ENCODE measurements at places on chromosomes 5 and 9. TPM values are rescaled to one million over a fixed set of nuclear protein-coding genes. Genes with fewer than 3 reads are reported as not detected.

DNA sequence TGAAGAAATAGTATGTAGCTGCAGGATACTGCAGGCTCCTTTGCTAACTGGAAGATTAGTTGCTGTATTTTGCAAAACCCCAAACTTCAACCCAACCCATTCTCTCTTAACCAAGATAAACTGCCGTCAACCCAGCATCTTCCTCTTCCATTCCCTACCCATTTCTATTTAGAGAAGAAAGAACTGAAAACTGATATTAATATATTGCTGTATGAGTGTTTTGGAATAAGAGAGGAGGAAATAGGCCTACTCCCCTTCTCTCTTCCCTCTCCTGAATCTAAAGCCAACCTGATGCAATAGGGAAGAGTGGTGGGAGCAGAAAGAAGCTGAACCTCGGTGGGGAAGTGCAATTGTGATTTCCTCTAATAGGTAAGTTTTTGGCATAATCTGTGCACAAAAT is 83.7 kb downstream of the TMEM215 start:
- DNase-seq, result no peak

DNA sequence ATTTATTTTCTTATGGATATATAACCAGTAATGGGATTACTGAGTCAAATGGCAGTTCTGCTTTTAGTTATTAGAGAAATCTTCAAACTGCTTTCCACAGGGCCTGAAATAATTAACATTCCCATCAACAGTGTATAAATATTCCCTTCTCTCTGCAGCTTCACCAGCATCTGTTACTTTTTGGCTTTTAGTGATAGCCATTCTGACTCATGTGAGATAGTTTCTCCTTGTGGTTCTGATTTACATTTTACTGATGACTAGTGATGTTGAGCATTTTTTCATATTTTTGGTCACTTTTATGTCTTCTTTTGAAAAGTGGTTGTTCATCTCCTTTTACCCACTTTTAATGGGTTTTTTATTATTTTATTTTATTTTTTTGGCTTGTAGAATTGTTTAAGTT is 1290.3 kb upstream of the CDH9 start:
- no peak for DNase-seq

GRCh38 chr5:7850395-7851239 is at the start of gene CFAP90:
CFAP90 (minus strand) TSS chr5:7851133; CDS start chr5:7851021, 112 bp downstream.
- DNase-seq, result peak; percentile 86

GRCh38 chr5:41420492-41421067 is 89.8 kb downstream of the PLCXD3 start:
- no peak for DNase-seq

DNA sequence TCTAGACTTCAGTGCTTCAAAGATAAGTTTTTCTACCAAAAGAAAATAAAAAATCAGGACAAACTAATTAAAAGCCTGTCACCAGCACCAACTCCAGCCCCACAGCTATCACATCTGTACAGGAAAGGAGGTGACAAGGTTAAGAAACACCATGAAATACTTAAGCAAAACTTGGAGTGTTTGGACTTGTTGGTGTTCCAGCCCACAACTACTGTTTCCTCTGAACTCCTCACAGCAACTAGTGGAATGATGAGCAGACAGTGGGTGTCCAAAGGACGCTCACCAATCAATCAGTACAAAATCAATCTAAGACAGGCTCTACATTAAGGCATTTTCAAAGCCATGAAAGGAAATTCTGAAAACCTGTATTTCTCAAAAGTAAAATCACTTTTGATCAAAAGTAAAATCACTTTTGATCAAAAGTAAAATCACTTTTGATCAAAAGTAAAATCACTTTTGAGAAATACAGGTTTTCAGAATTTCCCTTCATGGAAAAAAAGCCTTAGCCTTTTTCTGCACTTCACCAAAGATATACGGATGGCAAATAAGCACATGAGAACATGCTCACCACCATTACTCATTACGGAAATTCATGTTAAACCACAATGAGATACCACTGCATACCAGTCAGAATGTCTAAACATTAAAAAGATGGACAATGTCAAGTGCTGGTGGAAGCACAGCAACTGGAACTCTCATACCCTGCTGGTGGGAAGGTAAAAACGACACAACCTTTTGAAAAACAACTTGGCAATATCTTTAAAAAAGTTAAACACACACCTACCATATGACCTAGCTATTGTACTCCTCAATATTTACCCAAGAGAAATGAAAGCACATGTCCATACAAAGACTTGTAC is 79.7 kb downstream of the MED27 start:
- DNase-seq, result no peak

DNA sequence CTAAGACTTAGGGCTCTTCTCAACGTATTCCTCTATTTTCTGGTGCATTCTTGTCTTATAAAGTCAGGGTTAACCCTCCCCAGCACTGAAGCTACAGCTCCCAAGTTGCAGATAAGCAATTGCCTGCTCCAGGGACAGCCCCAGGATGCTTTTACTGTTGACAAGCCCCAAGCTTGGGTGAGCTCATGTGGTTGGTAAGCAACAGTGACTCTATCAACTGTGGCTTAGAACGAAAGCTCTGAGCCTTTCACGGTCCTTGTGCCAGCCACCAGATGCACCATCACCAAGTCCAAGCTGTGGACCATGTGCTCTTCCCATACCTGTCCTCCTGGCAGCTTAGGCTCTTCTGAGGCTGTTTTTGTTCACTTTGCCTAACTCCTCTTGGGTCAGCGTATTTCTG is 13.5 kb downstream of the ADRB2 start:
- no peak for DNase-seq

GRCh38 chr5:35303152-35303551 is 72.9 kb upstream of the PRLR start:
- no peak for DNase-seq

DNA sequence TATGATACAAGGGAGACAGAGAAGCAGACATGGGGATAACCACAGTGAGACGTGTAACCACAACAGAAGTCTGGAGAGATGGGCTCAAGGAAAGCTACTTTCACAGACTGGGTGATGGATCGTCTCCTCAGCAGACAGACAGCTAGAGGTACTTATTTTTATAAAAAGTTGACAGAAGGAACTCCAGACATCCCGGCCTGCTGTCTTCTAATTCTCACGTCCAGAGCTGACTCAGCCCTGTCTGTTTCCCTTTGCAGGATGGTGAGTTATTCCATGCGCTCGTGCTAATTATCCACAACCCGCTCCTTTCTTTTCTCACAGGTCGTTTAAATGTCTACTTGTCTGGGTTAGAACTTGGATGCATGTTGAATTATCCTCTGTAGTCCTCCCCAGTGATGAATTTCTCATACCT is 304.5 kb downstream of the CWC27 start:
- DNase-seq, result no peak

- DNase-seq, result no peak
These were observed 1.6 kb downstream of the ANXA6 start for GRCh38 chr5:151155775-151156506.

DNA sequence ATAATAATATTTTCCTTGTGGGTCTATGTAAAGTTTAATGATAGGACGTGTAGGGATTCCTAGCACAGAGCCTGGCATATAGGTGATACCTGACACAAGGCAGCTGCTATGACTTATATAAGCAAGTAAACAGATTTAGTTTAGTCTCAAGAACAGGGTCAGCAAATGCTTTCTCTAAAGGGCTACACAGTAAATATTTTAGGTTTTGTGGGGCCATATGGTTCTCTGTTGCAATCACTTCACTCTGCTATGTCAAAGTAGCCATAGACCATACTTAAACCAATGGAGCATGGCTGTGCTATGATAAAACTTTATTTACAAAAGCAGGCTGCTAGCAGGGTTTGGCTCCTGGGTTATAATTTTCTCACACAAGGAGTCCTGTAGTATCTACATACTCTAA is 204.8 kb upstream of the KLF4 start:
- no peak for DNase-seq

DNA sequence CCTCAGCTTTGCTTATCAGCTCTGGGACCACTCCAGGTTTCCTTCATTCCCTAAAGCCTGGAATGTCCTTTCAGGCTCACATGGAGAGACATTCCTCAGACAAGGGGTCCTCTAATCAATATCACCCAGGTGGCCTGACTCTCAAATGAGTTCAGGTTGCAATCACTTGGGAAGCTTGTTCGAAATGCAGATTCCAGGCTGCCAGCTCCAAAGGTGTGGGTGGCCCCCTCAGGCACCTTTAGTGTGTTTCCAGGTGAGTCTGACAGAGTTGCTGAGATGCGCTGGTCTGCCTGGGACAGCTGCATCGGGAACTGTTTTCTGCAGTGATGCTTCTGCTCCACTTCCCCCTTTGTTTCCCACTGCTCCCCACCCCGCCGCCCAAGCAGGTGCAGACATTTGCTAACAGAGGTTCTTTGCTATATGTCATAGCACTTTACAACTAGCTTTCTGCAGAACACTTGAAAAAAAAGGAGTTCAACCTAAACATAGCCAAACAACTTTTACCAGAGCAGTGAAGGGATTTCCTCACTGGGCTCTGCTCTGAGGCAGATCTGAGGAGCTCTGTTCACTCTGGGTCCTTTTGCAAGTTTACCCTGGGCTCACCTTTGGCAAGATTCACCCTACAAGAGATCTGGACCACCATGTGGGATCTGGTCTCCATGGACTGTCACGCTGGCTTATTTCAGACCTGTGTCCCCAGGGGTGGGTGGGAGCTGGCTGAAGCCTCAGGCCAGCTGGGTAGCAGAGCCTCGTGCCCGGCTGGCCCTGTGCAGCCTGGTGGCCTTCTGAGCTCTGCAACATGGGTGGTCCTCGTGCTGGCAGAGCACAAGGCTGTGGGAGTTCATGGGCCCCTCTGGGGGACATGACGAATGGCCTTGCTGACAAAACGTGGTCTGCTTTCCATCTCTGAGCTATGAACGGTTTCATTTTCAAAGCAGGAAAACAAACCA is 539.6 kb downstream of the CCDC171 start:
- DNase-seq, result no peak

- DNase-seq, result no peak
These were observed 37.3 kb downstream of the FBXW2 start for GRCh38 chr9:120755810-120756434.

DNA sequence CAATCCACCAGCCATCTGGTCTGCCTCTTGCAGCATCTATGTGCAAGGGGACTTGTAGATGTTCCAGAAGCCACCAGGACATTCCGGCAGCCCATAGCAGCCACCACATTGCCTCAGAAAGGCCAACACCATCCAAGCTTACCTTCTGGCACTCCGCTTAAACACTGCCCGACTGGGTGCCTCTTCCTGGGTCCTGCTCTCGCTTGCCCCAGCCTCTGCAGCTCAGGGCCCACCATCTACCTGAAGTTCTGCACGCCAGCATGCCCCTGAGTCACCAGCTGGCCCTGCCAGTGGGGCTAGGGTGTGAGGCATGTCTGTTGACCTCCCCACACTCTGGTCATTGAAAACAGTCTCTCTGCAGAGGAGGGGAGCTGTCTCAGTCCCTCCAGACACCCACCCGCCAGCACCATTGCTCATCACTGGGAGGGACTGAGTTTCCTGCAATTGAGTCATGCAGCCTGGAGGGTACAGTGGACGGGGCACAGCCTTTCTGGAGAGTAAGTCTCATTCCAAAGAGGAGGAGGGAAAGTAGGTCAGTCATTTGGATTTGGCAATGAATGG is 16.9 kb upstream of the COL5A1 start:
- peak; percentile 50 for DNase-seq

DNA sequence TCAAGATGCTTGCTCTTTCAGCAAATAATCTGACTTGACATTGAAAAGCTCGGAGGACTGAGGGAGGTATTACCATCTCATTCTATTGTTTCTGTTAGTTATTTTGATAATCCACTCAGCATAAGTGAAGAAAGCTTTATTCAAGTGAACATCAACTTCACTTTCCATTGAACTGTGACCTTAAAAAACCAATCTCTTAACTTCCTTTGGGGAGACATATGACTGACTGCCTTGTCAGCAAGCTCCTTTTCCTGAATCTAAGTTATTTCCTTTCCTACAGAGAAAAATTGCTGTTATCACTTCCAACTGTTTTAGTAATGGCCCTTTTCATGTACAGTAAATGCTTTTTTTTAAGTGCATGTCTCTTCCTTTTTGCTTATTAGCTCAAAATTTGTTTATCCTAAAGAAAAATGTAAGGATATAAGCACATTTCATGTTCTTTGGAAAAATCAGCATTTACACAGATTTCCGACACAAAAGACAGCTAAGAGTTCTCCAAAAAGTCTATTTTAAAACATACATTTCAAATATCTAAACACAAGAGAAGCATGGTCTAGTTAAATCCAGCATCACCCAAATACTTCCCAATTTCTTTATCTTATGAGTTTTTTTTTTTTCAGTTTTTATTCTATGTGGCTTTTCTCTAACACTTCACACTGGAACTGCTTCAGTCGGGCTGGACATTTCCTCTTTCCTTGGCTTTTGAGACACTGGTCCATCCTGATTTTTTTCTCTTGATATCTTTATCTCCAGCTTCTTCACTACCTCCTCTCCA is 117.9 kb upstream of the DAB2 start:
- DNase-seq, result no peak

GRCh38 chr5:152185547-152186245 is 219.4 kb downstream of the NMUR2 start:
- DNase-seq, result no peak

DNA sequence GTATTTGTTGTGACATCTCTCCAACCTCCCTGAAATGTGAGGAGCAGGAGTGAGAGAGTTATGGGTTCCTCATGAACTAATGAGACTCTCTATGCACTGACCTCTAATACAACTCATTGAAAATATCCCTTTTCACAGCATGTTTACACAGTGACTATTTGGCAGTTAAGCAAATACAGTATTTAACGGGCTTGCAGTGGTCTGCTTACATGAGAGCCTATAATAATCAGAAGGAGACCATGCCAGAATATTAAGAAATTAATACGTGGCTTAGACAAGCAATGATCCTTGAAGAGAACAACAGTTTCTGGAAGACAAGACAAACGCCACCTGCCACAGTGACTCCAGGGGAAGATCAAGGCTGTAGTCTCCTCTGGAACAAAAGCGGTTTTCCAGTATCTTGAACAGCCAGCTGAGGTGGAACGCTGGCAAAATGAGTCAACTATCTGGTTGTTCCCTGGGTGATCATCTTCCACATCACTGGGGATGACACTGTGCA is 424.5 kb downstream of the DMAC1 start:
- no peak for DNase-seq

Gene GRXCR2
- total RNA-seq, result not detected

Gene SLC36A2
- total RNA-seq, result not detected

Gene MOB3B
- 17.8 TPM for total RNA-seq

Gene DBH
- not detected for total RNA-seq

Data from upper lobe of right lung (tissue), 1 donor.